Kidney tubule cell (primary cell): ENCODE measurements at places on chromosomes 7 and 10.

GRCh38 chr7:13117103-13117502 is 429.7 kb downstream of the ARL4A start:
- DNase-seq: peak; percentile 10

GRCh38 chr7:154843670-154844237 is 159.2 kb downstream of the PAXIP1 start:
- DNase-seq: no peak

DNA sequence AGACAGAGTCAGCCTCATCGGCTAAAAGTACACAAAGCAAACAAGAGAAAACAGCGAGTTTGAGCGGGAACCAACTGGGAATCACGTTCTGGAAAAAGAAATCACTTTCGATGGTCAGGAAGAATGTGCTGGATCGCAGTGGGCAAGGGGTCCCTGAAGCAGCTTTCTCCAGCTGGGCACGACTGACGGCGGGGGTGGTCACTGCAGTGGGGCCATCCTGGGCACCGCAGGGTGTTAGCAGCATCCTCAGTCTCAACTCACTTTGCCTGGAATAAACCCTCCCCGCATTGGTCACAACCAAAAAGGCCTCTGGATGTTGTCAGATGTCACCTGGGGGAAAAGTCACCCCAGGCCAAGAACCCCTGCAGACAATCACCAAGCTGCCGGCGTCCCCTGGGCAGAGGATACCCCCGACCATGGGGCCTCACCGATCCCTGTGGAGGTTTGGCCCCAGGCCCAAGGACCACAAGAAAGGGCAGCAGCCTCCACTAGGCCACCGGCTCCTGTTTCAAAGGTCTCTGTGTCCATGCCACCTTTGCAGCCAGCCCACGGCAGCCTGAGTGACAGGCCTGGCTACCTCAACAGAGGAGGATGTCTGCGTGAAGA is 42.9 kb downstream of the EBF3 start:
- no peak for DNase-seq

GRCh38 chr10:79131836-79132631 is 63.3 kb downstream of the ZMIZ1 start:
- DNase-seq: no peak

- DNase-seq: no peak
Observed at GRCh38 chr7:2237109-2237602, 4.4 kb upstream of the MAD1L1 start.

DNA sequence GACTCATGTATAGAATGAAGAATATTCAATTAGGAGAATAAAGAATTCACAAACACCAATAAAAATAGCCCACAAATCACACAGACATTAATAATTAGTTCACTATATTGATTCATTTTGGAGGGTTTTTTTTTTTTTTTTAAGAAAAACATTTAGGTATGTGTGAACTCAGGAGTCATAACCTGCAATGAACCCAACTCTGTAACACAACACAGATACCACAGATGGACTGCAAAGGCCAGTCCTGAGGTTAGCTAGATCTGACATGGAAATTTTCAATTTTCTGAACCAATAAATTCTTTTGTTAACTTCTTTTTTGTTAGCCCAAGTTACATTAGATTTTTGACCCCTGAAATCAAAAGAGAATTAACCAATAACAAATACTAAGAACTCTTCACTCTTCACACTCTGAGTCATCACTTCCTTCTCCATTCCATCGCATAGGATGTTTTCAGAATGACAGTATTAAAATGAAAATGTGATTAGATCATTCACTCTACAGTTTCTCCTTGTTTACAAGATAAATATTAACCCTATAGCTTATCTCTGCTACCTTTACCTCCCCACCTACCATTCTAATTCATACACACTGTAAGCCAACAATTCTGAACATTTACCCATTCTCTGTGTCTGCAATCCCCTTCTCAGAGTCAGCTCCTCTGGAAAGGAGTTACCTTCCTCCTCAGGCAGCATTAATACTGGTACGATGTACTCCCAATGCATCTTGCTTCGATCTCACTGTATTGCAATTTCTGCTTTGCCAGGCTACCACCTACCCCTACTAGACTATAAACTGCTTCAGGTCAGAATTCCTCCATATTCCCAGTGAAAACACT is 141.5 kb downstream of the LRRN3 start:
- peak; percentile 81 for DNase-seq

DNA sequence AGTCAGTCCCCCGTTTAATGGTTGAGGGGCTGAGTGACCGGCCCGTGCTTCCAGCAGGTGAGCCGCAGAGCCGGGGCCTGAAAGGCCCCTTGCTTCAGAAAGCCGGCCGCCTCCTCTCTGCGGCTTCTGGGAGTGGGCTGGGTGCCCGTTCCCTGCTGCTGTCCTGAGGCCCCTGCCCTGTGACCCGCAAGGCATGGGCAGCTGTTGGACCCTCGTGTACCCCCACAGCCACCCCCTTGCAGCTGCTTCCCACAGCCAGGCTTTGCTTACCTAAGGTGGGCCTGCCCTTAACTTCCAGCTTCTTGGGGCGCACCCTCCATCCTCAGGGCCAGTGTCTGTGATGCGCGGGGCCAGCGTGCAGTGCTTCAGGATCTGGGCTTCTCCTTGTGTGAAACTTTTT is 26.6 kb downstream of the PFKFB3 start:
- no peak for DNase-seq

GRCh38 chr7:155848691-155849669 is 36.7 kb upstream of the SHH start:
- no peak for DNase-seq

DNA sequence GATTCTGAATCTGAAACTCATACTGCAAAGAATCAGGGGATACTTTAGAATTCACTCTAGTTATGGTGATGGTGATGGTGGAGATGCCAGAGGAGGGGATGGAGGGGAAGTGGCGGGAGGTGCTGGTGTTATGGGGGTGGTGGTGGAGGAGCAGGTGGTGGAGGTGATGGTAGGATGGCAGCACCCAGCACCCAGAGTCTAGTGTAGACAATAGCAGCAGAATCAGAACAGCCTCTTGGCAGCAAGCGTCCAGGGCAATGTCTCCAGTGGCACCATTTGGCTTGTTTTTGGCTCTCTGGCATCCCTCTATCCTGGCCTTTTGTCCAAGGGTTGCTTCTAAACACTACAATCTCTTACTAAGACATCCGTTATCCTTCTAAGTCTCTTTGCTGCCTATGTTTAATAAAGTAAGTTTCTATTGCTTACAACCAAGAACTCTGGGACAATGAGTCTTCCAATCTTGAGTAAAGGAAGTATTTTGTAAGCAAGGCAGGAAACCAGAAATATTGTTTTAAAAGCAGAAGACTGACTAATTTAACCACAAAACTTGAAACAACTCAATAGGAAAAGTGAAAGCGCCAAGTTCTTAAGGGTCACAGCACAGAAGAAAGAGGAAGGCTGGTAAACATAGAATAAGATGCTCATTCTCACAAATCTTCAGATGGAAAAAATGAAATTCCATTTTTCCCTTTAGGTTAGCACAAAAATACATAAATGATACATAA is 42.4 kb upstream of the GDF10 start:
- no peak for DNase-seq

GRCh38 chr10:84534168-84534567 is 205.8 kb downstream of the CCSER2 start:
- no peak for DNase-seq

DNA sequence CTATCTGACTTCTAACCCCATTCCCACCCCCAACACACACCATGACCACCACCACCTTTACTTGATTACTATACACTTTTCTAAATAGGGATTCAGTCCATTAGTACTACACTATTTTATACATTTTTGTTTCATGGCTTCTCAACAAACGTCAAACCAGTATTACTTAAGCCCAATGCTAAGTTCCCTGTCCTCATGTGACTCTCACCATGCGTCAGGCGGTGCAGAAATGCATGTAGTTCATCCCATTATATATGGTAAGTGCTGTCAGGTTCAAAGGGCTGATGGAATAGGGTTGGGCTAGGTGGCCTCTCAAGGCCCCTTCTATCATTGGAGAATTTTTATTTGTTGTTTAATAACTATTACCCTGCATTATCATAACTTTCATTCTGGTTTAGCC is 19.5 kb upstream of the VPS41 start:
- no peak for DNase-seq

DNA sequence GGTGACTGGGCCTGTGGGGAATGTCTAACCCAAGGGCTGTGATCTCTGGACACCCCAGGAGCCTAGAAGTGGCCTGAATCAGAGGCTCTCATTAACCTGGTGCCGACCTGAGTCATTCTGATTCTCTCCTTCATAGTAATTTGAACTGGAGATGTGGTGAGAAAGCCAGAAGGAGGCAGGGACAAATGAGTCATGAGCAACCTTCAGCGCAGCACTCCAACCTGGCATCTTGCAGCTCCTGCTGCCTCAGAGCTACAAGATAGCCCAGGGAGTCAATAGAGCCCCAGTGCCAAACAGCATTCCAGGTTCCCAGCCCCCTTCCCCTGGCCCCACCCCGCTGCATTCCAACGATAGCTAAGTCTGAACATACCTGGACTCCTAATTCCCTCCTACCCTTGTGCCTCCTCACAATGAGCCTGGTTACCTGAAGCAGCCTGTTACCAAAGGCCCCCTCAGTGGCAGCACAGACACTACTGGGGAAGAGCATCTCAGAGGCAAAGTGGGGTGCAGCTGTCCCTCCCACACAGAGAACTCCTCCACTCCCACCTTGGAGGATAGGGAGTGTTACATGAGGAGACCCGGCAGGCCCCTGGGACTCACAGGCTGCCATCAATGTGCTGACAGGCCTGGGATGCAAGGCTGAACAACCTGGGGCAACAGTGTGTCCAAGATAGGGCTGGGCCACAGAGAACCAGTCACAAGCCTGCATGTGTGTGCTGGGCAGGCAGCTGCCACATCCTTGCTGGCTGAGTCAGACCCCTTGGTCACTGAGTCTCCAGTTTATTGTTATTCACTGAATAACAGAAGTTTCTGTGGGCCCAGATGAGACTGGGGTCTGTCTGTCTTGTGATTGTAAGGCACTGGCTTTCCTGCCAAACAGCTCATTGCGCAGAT is 76.8 kb upstream of the LEP start:
- DNase-seq: peak; percentile 97

- no peak for DNase-seq
Observed at GRCh38 chr7:23410446-23411183, 59.7 kb downstream of the IGF2BP3 start.

DNA sequence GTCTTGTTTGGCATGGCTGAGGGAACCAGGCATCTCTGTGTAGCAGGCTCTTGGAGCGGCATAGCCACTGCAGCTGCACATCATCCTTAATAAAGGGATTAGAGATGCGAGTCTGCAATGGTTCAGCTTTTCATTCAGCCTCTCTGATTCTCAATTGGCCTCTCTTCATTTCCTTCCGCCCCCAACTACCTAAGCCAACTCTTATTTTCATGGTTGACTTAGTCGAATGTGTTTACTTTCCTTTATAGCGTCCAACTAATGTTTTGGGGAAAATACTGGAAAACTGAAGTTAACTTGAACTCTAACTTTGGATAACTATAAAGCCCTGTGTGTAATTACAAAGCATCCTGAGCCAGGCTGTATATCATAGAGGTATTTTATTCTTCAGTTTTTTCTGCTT is 202.2 kb upstream of the KIAA1217 start:
- DNase-seq: no peak

DNA sequence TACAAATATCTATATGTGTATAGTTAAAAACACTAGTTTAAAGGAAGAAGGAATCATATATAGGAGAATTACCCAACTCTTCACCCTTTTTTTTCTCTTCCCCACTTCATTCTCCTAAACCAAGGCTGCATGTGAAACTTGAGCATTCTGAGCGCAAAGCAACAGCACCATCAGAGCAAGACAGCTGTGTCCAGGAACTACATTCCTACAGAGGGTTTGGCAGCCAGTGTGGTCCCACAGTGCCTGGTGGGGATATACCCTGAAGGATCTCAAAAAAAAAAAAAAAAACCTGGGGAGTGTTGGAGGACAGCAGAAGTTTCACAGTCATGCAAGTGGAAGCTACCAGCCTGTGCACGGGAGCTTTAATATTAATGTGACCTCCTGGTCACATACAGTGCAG is 310.4 kb downstream of the CTNNA3 start:
- DNase-seq: no peak

DNA sequence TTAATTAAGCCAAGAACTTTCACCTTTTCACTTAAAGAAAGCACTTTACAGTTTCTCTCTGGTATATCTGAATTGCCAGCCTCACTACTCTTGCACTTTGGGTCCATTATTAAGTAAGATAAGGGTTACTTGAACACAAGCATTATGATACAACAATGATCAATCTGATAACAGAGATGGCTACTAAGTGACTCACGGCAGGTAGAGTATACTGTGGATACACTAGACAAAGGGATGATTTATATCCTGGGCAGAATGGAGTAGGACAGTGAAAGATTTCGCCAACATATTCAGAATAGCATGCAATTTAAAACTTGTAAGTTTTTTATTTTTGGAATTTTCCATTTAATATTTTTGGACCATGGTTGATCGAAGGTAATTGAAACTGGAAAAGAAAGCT is 34.3 kb upstream of the ITGB8 start:
- peak; percentile 42 for DNase-seq

DNA sequence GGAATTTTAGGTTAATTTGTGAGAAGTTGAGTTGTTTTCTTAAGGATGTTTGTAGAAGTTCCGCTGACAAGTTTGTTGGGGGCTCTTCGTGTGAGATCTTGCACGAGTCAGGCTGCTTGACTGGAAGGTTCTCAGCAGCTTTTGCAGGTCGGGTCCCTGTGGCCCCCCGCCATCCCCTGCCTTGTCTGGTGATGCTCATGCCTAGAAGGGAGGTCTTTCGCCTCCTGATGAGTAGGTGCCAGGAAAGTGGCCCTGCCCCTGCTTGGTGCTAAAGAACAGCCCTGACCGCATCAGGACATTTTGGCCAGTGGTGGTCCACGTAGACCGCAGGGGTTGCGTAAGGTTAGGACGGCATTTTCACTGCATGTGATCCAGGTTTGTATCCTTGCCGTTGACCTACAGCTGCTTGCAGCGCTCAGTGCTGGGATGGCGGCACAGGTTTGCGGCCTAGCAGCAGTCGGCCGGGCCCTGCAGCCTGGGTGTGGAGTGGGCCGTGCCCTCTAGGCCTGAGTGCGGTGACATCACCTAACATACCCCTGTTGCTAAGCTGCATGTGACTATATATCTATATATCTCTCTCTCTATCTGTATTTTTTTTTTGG is 62.4 kb downstream of the DNAJB6 start:
- DNase-seq: no peak

DNA sequence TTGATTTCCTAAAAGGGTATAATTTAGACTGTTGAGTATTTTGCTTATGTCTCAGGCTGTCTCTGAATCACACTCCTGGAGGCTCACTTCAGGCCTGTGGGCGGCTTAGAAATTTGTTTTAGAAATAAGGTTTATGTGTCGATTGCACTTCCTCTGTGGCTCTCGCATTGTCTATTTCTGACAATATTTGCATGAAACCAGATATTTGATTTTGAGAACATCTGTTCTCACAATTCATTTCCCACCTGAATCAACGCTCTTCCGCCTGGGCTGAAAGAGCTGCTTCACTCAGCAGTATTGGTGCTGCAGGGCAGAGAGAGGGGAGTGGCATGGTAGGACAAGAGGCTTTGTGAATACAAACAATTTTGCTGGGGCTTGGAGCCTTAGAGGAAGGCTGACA is 262.0 kb downstream of the ADRA2A start:
- no peak for DNase-seq

DNA sequence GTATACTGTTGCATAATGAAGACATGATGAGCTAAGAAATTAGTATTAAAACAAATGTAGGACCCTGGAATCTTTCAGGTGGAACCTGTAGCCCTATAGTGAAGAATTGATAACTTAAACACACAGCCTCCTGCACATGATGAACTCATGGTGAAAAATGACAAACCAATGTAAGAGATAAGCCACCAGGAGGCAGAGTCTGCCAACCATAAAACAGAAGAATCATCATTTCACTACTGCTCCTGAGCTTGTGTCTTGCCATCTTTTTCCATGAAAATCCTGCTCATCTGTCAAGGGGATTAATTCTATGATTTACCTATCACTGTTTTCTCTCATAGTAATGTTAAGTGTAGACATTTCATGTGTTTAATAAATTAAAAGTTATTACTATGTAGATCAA is 363.9 kb downstream of the MALRD1 start:
- peak; percentile 48 for DNase-seq
